ENCODE measurements at places on chromosomes 1 and 21. TPM values are rescaled to one million over a fixed set of nuclear protein-coding genes. Genes with fewer than 3 reads are reported as not detected.

TTC39A gene
- not detected for total RNA-seq

NPPA gene
- not detected for total RNA-seq

TNFAIP8L2 gene
- 5.4 TPM for total RNA-seq

ANGPTL7 gene
- total RNA-seq = not detected

OR2T12 gene
- not detected for total RNA-seq

SH3BGR gene
- total RNA-seq = 0.57 TPM

RNU1-4 gene
- 3,922 TPM for total RNA-seq

NUF2 gene
- total RNA-seq = 1.8 TPM

RASAL2 gene
- total RNA-seq = 0.29 TPM

MPL gene
- 0.94 TPM for total RNA-seq

PLA2G4A gene
- 0.96 TPM for total RNA-seq

UBXN11 gene
- 45.1 TPM for total RNA-seq

NCF2 gene
- 14.7 TPM for total RNA-seq

DESI2 gene
- 13.4 TPM for total RNA-seq

GLIS1 gene
- total RNA-seq = not detected

CNKSR1 gene
- 5.4 TPM for total RNA-seq

PRR9 gene
- not detected for total RNA-seq

CYB561D1 gene
- total RNA-seq = 21.0 TPM

CD34 gene
- total RNA-seq = not detected

ELAPOR1 gene
- 30.6 TPM for total RNA-seq

ETNK2 gene
- total RNA-seq = 8.9 TPM

GJA8 gene
- total RNA-seq = not detected

SPRR2A gene
- not detected for total RNA-seq

FAM151A gene
- not detected for total RNA-seq

COL8A2 gene
- total RNA-seq = 0.25 TPM

DNAJC28 gene
- total RNA-seq = not detected

RHBDL2 gene
- total RNA-seq = not detected

NBPF26 gene
- total RNA-seq = 36.3 TPM

KCNH1 gene
- not detected for total RNA-seq

KRTAP10-11 gene
- not detected for total RNA-seq

KCNJ9 gene
- not detected for total RNA-seq

HEYL gene
- 0.10 TPM for total RNA-seq

DISP3 gene
- total RNA-seq = 0.70 TPM

CA6 gene
- total RNA-seq = not detected

MTARC2 gene
- not detected for total RNA-seq

SPRR2B gene
- total RNA-seq = not detected

UBAP2L gene
- total RNA-seq = 192 TPM

FHAD1 gene
- not detected for total RNA-seq

DRAM2 gene
- 30.7 TPM for total RNA-seq

TNFRSF4 gene
- 127 TPM for total RNA-seq

LRRC38 gene
- not detected for total RNA-seq

SLAMF9 gene
- total RNA-seq = not detected

SYT11 gene
- 27.0 TPM for total RNA-seq

HLX gene
- total RNA-seq = 0.94 TPM

LEFTY2 gene
- total RNA-seq = not detected

KCNK2 gene
- not detected for total RNA-seq

BCL10 gene
- total RNA-seq = 49.8 TPM

CD55 gene
- total RNA-seq = 133 TPM

CCDC185 gene
- total RNA-seq = not detected
